ENCODE measurements at places on chromosomes 1 and 21.

DNA sequence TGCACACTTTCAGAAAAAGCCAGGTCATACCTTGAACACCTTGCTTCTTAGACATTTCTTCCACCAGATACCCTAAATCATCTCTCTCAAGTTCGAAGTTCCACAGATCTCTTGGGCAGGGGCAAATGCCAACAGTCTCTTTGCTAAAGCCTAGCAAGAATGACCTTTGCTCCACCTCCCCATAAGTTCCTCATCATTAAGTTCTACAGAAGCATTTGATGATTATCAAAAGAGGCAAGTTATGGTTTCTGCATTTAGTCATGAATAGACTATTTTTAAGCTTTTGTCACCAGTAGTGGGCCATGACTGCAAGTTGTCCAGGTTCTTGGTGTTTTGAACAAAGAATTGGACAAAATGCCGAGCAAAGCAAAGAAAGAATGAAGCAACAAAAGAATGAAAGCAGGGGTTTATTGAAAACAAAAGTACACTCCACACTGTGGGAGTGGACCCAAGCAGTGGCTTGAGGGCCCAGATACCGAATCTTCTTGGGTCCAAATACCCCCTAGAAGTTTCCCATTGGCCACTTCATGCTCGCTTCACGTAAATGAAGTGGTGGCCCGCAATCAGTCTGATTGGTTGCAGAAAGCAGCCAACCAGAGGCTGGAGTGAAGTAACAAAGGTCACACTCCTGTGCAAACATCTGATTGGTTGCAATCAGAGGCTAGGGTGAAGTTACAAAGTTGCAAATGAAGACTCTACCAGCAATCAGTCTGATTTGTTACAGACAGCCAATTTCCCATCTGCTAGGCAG is 9.8 kb upstream of the EGLN1 start:
- no peak for DNase-seq

GRCh38 chr1:21509351-21510112 is at the start of gene ALPL:
Gene ALPL (plus strand): TSS chr1:21509423. CDS start chr1:21554082, 44,659 bp downstream.
- no peak for DNase-seq

- DNase-seq, result no peak
Observed at GRCh38 chr1:194419721-194420120, 1233.3 kb upstream of the B3GALT2 start.

- no peak for DNase-seq
Observed at GRCh38 chr1:223219318-223219635, 76.2 kb upstream of the TLR5 start.

GRCh38 chr1:5951846-5952410 is 40.3 kb downstream of the NPHP4 start:
- DNase-seq, result no peak

DNA sequence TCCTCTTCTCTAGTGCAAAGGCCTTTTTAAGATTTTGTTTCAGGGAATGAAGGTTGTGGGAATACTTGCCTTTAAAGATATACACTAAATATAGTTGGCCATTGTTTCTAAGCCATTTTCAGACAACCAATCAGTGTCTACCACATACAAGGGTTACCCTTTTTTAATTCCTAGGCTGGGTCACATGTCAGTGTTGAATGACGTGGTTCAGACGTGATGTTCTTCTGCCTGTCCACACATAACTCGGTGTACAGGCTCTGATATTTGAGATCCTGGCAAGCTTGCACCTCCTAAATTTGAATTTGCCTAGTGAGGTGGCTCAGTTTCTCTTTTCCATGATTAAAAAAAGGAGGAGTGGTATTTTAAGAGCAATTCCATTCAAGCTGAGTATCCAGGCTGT is 38.8 kb downstream of the DTL start:
- DNase-seq, result no peak
